ENCODE measurements at places on chromosomes 3 and 15.

DNA sequence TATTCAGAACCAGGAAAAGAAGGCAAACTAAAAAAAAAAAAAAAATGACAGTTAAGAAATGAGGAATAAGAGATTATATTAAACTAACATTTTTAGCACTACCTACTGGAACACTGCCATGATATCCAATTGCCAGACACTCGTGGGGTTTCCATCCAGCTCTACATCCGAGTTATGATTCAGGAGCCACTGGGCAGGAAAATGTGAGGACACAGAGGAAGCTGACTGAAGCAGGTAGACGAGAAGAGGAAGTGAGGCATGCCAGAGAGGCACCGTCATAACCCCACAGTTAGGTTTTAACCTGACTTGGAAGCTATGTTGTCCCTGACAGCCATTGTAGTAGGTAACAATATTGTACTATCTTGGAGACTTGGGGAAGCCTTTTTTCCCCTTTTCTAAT is 495.0 kb downstream of the NLGN1 start:
- no peak for DNase-seq

DNA sequence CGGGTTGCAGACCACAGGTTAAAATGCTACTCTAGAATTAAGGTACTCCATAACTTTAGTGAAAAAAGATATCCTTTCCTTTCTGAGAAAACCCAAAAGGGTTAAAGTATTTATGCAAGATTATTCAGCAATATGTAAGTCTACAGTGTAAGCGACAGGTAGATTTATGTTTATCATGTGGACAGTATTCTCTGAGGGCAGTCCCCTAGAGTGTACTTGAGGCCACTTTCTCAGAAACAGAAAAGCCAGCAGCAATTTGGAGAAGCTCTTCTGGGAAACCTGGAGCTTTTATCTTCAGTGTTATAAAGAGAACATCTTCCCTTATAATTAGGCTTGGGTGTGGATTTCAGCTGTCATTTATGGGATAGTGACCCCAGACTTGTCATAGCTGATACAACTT is 8.9 kb downstream of the ST3GAL6 start:
- no peak for DNase-seq

GRCh38 chr3:23302271-23302670 is 99.1 kb downstream of the UBE2E2 start:
- DNase-seq: no peak

DNA sequence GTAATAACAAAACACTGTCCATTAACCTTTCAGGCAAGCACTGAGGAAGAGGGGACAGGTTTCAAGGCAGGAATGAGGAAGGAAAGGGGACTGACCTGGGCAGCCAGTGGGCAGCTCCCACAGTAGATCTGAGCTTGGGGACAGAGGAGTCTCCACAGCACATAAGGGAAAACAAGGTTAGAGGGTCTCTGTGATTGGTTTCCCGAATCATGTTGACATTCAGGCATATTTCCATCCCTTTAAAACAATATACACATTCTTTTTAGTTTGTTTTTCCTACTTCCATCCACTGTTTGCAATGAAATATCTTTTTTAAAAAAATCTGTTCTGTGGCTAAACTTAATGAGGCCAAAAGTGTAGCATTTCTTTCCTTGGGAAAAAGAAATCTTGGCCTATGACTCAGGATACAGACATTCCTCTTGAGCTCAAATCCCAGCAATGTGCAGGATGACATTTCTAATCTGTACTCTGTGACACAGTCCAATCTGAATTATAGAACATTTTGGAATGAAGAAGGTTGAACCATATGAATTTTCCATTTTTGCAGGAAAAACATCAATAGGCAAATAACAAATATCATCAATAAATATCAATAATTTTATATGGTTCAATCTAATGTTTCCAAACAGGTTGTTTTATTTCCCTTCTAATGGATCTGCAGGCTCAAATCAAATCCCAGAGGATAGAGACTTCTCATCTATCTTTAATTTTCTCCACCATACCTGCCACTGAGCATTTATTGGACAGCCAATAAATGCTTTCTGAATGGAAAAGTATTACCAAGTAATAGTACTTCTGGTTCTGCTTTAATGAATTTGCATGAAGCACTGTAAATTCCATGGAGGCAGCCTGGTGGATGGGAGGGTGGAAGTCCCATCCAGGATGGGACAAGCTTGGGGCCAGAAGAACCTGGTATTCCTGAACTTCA is 54.1 kb downstream of the ITGB5 start:
- DNase-seq: no peak

GRCh38 chr3:187456250-187456649 is 88.1 kb downstream of the RTP4 start:
- no peak for DNase-seq

DNA sequence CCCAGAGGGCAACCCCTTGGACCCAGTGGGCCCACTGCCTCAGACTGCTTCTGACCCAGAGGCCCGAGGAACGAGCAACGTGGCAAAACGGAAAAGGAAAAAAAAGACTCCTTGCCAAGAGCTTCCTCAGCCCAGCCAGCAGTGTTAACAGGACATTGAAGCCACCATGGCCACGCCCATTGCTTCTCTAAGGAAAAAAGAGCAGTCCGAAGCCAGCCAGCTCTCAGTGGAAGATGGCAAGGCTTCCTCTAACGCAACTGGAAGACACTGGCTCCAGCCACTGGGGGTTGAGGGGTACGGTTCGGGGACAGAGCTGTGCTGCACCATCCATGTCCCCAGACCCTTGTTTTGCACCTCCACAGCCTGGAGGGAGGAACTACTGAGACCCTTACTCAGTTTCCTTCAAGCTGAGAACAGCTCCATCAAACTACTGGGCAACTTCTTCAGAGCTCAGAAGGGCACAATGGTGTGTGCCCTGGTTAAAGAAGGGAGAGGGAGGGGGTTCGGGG is 10.7 kb downstream of the BMF start:
- peak; percentile 22 for DNase-seq

DNA sequence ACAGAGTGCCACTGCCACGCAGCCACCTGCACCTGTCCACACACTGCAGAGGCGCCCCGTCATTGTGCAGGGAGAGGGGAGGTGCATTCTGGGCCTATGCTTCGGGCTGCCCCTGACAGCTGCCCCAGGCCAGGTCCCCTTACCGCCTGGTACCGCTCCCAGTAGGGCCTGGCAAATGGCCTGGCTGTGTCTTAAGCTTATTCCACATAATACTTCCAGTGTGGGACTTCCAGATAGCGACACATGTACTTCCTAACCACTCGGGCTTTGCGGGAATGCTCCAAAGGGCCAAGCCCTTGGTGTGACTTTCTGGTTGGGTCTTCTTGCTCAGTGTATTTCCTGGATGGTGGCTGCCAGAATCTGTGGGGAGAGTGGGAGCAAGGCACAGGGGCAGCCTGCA is 254.3 kb upstream of the CHRNA7 start:
- no peak for DNase-seq

DNA sequence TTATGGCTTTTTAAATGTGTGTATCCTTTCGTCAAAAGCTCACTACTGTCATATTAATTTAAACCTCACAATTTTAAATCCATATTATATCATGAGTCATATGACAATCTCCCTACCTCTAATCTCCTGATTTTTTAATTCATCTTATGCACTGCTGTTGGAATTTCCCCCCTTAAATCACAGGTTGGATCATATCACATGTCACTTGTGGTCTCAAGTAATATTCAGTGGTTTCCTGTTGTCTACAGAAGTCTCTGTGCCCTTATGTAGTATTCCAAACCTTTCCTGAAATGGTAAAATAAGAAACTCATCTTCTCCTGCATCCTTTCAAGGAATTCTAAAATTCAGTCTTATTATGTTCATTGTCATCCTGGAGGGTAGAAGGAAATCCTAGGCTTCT is 116.0 kb upstream of the CBLB start:
- no peak for DNase-seq

- DNase-seq: no peak
Measured at GRCh38 chr15:94236608-94237007, 5.2 kb downstream of the MCTP2 start.

- DNase-seq: no peak
Measured at GRCh38 chr3:108088146-108088545, 2.7 kb downstream of the CD47 start.

GRCh38 chr15:21267671-21268395 is 172.5 kb downstream of the POTEB3 start:
- no peak for DNase-seq
